ENCODE measurements at places on chromosomes 5 and 9.

DNA sequence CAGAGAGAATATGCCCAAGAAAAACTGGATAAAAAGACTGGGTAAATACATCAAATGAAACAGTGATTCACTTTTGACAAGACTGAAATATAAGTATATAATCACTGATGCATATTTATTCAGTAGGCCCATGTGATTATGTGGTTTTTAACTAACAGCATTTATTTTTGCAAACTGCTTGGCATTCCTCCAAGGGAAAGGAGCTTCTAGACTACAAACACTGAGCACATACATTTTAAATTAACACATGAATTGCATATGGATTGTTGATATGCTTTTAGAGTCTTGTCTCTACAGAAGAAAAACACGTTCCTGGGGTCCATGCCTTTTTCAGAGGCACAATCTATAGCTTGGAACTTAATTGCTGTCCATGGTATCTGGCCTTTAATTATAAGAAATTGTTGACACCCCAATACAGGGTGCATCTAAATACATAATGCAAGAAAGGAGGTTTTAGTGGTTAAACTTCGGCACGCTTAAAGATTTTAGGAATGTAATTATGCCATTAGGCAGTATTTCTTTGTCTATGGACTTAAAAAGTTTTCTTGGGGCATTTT, 6.9 kb upstream of the MEIKIN start:
- no peak for DNase-seq

- no peak for DNase-seq
Observed at GRCh38 chr5:114953565-114953964, 216.1 kb downstream of the TRIM36 start.

GRCh38 chr9:130128251-130128650, 44.0 kb upstream of the NCS1 start:
- DNase-seq: no peak

DNA sequence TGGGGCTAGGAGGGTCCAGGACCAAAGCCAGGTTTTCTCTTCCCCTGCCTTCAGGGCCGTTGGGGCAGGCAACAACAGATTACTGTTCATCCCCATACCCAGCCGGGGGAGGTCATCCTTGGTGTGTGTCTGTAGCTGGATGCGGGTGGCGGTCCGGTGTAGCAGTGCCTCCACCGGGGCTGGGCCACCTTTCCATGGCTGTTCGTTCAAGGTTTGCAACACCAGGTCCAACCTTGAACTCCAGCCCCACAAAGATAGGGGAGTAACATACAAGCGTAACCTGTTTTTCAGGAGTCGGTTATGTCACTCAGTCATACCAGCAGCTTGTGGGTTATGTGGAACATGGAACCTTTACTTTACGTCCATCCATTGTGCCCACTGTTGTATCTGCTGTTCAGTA, 58.5 kb upstream of the FAM120A start:
- no peak for DNase-seq

- no peak for DNase-seq
Observed at GRCh38 chr5:142601432-142601831, 84.5 kb downstream of the FGF1 start.

- no peak for DNase-seq
Observed at GRCh38 chr9:86573886-86574285, 219.7 kb upstream of the TUT7 start.

Data from skeletal muscle cell (primary cell).